ENCODE measurements at places on chromosomes 4 and X.
A peak's percentile ranks its signal among the peaks of the same experiment; 100 is the strongest.

GRCh38 chr4:153759407-153760316 lies at the start of gene RNF175:
TSS of gene RNF175 (minus strand) at chr4:153760024. CDS start at chr4:153759862, 162 bp downstream.
- peak; percentile 67 for DNase-seq

GRCh38 chrX:9166584-9166944 lies 132.6 kb upstream of the FAM9B start:
- DNase-seq: no peak

DNA sequence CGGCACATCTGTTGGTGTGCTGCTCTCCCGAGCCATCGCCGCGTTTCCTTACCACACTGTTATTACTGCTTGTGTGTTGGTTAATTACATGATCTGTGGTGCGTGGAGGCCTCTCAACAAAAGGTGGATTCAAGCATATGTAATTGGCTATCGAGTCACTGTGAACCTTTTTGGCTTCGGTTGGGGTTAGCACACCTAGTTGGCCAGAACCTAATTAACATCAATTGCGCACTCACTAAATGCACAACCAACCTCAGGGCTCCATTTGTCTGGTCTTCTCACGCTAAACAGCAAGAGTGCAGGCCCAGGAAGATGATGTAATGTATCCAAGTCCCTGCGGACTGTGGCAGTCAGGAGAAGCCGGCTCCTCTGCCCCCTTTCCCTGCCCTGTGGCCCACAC lies 17.4 kb downstream of the ENPP6 start:
- no peak for DNase-seq

DNA sequence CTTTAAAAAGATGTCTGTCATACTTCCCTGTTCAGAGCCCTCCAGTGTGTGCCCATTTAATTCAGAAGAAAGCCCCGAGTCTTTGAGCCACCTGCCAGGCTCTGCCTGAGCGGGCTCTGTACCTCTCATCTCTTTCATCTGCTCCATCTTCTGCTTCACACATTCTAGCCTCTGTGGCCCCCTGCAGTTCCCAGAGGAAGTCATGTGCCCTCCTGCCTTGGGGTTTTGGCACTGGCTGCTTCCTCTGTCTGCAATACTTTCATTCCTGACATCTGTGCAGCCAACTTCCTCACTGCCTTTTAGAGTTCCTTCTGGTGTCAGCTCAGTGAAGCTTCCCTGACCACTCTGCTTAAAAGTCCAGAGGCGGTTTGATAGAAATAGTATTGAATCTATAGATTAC lies 6.2 kb upstream of the STK32B start:
- DNase-seq: no peak

GRCh38 chr4:182280436-182281111 lies 37.4 kb downstream of the TENM3 start:
- peak; percentile 38 for DNase-seq

- no peak for DNase-seq
These were observed 55.8 kb upstream of the WDR1 start for GRCh38 chr4:10172278-10172921.

- DNase-seq: no peak
These were observed 3.1 kb downstream of the SYAP1 start for GRCh38 chrX:16722481-16722880.

DNA sequence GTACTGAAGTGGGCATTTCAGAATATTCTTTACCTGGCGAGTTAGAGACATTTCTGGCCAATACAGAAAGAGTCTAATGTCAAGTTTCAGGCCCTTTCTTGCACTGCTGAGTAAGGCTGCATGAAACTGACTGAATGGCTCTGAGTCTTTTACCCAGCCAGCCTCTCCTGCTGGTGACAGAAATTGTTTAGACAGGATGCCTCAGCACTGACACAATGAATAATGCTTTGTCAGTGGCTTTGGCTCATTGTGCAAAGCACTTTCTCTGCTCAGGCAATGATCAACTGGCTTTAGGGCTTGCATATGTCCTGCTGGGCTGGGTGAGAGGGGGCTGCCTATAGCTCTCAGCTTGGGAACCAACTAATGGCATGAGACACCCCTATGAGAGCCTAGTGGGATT lies 45.5 kb downstream of the CLNK start:
- DNase-seq: no peak

DNA sequence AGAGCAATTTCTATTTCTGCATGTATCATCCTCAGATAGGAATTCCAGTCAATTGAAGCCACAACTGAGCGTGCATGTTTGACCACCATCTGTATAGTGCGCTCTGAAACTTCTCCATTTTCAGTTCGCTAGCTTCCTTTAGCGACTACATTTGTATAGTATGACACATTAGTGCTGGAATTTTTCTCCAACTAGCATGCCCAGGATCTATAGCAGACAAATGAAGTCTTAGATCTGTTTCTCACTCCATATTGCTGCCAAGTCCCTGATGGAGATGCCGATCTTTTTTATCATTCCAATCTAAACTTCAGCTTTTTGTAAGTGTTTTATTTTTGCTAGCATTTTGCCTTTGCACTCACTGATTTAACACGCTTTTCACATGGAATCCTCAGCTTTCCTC lies 774.8 kb upstream of the TENM3 start:
- DNase-seq: no peak

DNA sequence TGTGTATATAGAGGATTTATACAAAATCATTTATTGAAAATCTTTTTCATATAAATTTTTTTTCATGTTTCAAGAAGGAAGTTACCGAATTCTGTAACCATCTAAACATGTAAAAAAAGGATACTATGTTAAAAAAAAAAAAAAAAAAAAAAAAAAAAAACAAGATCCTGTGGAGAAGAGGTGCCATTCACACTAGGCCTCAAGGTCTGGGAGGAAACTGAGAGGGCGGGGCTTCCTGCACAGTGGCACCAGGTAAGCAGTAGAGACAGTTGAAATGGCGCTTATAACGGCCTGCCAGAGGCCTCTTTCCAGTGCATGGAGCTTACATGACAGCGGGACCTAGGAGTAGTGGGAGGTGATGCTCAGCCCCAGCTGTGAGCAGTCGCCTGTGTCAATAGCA lies 17.5 kb downstream of the TRAPPC2 start:
- no peak for DNase-seq

DNA sequence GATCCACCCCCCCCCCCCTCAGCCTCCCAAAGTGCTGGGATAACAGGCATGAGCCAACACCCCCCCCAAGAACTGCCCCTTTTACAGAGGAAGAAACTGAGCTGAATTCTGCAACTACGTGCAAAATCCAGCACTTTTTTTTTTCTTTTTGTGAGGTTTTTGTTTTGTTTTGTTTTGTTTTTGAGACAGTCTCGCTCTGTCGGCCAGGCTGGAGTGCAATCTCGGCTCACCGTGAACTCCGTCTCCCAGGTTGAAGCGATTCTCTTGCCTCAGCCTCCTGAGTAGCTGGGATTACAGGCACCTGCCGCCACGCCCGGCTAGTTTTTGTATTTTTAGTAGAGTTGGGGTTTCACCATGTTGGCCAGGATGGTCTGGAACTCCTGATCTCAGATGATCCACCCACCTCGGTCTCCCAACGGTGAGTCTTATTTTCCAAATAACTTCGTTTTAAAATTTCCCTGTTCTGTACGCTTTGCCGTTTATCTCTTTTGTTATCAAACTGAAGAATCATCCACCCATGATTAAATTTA lies 4.9 kb downstream of the CRLF2 start:
- DNase-seq: no peak

DNA sequence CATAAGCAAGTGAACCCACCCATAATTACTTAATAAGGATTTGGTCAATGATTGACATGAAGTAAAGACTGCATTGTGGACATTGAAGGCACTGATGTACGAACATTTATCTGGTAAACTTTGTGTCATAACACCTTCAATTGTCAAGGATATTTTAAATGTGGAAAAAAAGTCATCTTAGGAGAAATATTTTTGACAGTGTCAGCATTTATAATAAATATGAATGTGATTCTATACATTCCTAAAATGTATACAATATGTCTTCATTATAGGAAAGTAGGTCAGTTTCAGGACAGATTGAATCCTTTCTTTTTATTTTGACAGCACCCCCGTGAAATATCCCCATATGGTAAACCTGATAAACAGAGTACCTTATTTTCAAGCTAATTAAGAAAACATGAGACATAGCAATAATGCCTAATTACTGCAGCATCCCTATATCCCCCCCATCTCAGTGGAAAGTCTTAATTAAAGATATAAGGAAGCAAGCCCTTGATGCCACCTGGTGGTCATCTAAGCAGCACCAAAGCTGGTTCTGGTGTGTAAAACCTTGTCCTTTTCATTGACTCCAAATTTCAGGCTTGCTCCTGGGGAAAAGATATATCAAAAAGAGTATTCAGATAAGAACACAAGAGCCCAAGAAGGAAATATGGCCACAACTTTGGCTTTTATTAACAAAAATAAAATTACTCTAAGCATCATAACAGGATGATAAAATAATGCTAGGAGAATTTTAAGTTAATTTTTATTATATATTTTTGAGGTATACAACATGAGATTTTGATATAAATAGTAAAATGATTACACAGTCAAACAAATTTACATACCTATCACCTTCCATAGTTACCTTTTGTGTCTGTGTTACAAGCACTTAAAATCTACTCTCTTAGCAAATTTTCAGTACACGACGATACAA lies 379.7 kb downstream of the TLL1 start:
- DNase-seq: peak; percentile 11

- DNase-seq: no peak
These were observed 177.8 kb downstream of the BANK1 start for GRCh38 chr4:101968364-101968763.

GRCh38 chr4:189035654-189036053 lies 896.4 kb downstream of the TRIML1 start:
- DNase-seq: no peak
